Thoracic aorta (tissue), 2 donors: ENCODE measurements at places on chromosomes 12 and 14. TPM values are rescaled to one million over a fixed set of nuclear protein-coding genes. Genes with fewer than 3 reads are reported as not detected.
A peak's percentile ranks its signal among the peaks of the same experiment; 100 is the strongest.

Gene ITGB7
- 8.3 TPM for total RNA-seq

Gene EPYC
- total RNA-seq = not detected

Gene INHBE
- total RNA-seq = not detected

Gene CD163L1
- 2.5 TPM for total RNA-seq

Gene GZMH
- 14.7 TPM for total RNA-seq

Gene ARID2
- 36.2 TPM for total RNA-seq

DNA sequence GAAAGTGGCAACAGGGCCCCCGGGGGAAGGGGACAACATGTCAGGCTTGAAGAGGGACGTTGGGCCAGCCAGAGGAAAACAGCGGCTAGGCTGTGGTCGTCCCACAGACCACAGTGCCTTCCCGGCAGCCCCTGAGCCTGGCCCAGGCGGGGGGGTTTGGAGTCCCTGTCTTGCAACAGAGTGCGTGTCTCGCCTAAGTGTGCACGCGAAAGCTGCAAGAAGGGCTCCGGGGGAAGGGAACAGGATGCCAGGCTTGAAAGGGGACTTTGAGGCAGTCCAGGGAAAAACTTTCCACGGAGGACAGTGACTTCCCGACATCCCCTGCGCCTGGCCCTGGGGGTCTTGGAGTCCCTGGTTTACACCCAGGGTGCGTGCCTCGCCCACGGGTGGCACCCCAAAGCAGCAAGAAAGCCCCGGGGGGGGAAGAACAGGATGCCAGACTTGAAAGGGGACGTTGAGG, 157.5 kb upstream of the ALG10B start:
- no peak for DNase-seq
- no peak overlapping the region for H3K4me3 ChIP-seq
- no peaks in the 10 kb centered on the region for H3K36me3 ChIP-seq
- H3K4me1 ChIP-seq = no peaks in the 10 kb centered on the region

DNA sequence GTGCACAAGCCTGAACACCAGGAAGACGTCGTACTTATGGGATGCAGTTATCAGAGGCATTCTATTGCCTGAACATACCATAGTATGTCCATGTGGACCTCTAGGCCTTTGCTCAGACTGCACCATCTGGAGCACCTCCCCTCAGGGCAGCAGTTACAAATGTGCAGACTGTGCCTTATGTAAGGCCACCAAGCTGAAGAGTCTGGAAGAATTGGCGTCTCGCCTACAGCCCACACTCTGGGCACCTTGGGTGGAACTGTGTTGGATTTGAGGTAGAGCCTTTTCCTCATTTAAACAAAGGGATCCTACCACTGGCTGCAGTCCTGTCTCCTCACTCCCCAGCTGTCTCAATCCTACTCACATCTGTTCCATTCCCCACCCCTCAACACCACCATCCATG, 204.3 kb upstream of the FRMD6 start:
- no peak for DNase-seq
- H3K4me1 ChIP-seq = peaks cover 27% of the 10 kb centered on the region
- no peak overlapping the region for H3K27ac ChIP-seq
- H3K27me3 ChIP-seq = no peaks in the 10 kb centered on the region

DNA sequence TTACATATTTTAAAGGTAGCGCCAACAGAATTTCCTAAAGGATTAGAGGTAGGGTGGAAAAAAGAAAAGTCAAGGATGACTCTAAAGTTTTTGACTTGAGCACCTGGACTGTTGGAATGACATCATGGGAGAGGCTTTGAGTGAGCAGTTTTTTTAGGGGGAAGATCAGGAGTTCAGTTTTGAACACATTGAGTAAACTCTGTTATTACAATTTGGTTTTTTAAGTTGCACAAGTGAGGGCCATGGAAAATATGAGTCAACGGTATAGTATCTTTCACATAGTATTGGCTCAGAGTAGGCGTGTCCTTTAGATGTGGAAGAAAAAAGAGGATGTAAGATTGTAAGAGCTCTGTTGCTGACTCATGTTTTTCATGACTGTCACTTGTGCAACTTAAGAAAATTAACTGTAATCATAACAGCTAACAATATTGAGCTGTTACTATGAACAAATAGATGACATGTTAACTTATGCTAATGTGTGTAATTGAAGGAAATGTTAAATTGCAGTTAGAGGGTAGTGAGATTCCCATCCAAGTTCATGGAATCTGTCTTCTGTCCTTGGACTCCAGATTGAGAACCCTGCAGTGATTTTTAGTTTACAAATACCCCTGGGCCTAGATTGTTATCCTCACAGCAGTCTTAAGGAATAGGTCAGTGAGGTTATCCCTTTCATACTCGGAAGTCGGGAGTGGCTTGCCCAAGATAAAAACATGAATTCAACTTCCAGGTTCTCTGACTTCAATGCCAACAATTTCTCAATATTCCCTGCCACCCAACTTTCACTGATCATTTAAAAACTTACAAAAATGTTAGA, 48.2 kb upstream of the ATP2B1 start:
- no peaks in the 10 kb centered on the region for H3K27me3 ChIP-seq
- H3K27ac ChIP-seq = no peak overlapping the region
- H3K4me3 ChIP-seq = no peak overlapping the region
- H3K4me1 ChIP-seq = no peaks in the 10 kb centered on the region
- DNase-seq = no peak

DNA sequence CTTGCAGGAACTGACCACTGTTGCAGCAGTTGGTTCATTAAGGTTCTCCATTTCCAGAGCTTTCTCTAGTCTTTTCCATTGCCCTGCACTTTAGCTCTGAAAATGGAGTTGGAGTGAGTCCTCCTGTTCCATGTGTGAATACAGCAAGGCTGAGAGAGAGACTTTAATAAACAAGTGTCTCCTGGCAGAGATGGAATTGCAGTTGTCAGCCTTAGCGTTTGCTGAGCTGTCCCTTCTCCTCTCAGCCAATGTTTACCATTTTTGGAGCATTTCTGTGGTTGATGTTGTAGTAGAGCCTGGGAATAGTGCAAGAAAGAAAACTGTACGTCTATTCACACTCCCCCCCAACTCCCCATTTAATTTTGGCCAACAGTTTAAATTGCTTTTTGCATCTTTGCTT, 7.5 kb upstream of the MANSC4 start:
- H3K36me3 ChIP-seq = peaks cover 6% of the 10 kb centered on the region
- peak overlapping the region; percentile 10 for H3K27ac ChIP-seq
- no peak for DNase-seq
- peaks cover 69% of the 10 kb centered on the region for H3K4me1 ChIP-seq
- peak overlapping the region; percentile 10 for H3K4me3 ChIP-seq
- H3K27me3 ChIP-seq = no peaks in the 10 kb centered on the region

DNA sequence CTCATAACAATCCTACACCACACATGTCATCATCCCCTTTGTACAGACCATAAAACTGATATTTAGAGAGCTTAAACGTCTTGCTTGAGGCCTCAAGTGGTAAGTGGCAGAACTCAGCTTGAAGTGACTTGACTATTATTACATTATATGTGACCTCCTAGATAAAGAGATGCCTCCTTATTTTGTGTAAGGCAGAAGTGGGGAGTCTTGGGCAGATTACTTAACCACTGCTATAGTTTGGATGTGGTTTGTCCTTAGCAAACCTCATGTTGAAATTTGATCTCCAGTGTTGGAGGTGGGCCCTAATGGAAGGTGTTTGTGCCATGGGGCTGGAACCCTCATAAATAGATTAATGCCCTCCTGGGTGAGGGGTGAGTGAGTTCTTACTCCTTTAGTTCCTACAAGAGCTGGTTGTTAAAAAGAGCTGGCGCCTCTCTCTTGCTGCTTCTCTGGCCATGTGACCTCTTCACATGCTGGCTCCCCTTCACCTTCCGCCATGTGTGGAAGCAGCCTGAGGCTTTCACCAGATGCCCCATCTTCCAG, 37.4 kb downstream of the RCOR1 start:
- no peak for DNase-seq
- H3K36me3 ChIP-seq = no peaks in the 10 kb centered on the region
- H3K27me3 ChIP-seq = no peaks in the 10 kb centered on the region
- no peaks in the 10 kb centered on the region for H3K4me1 ChIP-seq
- H3K27ac ChIP-seq = no peak overlapping the region

- no peak overlapping the region for H3K4me3 ChIP-seq
- H3K27ac ChIP-seq = no peak overlapping the region
- H3K4me1 ChIP-seq = no peaks in the 10 kb centered on the region
- DNase-seq = no peak
- no peaks in the 10 kb centered on the region for H3K36me3 ChIP-seq
Observed at GRCh38 chr12:54535474-54535873, 13.9 kb upstream of the PDE1B start.

GRCh38 chr12:27303139-27304111, 29.2 kb upstream of the BMAL2 start:
- H3K27me3 ChIP-seq = no peaks in the 10 kb centered on the region
- H3K4me1 ChIP-seq = peaks cover 45% of the 10 kb centered on the region
- no peak overlapping the region for H3K4me3 ChIP-seq
- peak overlapping the region; percentile 20 for H3K27ac ChIP-seq
- DNase-seq = no peak
- peaks cover 33% of the 10 kb centered on the region for H3K36me3 ChIP-seq

- H3K27ac ChIP-seq = no peak overlapping the region
- H3K4me3 ChIP-seq = no peak overlapping the region
- H3K27me3 ChIP-seq = no peaks in the 10 kb centered on the region
- peaks cover 32% of the 10 kb centered on the region for H3K4me1 ChIP-seq
Observed at GRCh38 chr12:124536641-124537040, 30.8 kb downstream of the NCOR2 start.

DNA sequence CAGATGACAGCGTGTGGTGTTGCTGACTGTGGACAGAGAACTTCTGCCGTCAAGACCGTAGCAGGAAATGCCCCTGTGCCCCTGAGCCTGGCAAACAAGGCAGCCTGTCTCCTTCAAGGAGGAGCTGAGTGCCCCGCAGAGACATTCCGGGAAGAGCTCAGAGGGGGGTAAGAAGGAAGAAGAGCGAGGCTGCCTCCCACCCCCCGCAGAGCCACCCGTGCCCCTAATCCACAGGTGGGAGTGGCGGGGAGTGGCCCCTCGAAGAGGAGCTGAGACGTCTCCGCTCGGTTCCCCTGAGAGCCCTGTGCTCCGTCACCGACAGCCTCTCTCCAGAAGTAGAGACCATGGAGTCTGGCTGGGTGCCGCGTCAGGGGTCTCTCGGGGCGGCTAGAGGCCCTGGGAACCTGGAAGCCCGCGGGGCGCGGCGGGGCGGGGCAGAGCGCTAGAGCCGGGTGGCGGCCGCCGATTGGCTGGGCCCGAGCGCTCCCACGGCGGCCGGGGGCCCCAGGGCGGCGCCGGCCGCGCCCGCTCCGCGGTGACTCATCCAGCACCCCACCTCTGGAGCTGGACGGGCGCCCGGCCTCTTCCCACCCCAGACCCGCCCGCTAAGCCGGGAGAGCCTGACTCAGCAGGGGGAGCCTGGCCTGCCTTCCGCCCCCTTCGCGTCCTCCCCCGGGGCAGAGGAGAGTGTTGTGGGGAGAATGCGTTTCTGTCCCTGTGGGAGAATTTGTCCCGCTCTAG, 25.2 kb upstream of the KRT78 start:
- peaks cover 4% of the 10 kb centered on the region for H3K4me1 ChIP-seq
- H3K27me3 ChIP-seq = no peaks in the 10 kb centered on the region
- H3K36me3 ChIP-seq = no peaks in the 10 kb centered on the region
- peak overlapping the region; percentile 77 for H3K4me3 ChIP-seq
- H3K27ac ChIP-seq = peak overlapping the region; percentile 10
- DNase-seq = peak; percentile 71

DNA sequence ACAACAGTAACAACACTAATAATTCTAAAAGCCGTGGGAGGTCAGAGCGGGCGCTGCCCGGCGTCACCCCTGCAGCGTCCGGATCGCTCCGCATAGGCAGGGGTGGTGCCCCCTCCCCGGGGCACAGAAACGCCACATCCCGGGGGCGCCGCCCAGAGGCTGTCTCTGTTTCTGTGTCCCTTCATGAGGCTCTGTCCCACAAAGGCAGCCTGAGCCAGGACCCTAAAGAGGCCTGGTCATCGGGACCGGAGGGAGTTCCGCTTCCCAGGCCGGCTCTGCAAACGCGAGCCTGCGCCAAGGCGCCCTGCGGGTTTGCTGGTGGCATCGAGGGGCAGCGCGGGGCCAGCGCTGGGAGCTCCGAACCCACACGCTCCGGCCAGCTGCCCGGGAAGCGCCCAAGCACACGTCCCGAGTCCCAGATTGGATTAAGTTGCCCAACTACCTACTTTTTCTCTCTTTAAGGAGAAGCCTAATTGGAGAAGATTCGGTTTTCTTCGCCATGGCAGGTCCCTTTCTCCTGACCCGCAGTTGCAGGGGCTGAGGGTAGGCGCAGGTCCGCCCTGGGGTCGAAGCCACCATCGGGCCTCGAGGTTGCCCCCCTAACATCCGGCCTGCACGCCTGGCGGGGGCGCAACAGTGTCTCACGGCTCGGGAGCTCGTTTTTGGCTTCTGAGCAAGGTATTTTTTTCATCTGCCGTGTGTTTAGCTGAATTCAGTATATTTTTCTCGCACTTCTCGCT, 421.7 kb downstream of the VRK1 start:
- no peak for DNase-seq
- no peaks in the 10 kb centered on the region for H3K27me3 ChIP-seq
- H3K4me3 ChIP-seq = peak overlapping the region; percentile 56
- no peak overlapping the region for H3K27ac ChIP-seq

- peak within 1 kb of the TSS; percentile 94 for H3K27ac ChIP-seq
- no peak for DNase-seq
- peaks cover 11% of the 10 kb centered on the region for H3K4me1 ChIP-seq
- no peaks in the 10 kb centered on the region for H3K27me3 ChIP-seq
Observed at GRCh38 chr12:132761032-132761920, at the start of gene ANKLE2. Gene ANKLE2, minus strand, starts transcription at chr12:132761832. Its CDS starts 34 bp downstream, at chr12:132761798.

DNA sequence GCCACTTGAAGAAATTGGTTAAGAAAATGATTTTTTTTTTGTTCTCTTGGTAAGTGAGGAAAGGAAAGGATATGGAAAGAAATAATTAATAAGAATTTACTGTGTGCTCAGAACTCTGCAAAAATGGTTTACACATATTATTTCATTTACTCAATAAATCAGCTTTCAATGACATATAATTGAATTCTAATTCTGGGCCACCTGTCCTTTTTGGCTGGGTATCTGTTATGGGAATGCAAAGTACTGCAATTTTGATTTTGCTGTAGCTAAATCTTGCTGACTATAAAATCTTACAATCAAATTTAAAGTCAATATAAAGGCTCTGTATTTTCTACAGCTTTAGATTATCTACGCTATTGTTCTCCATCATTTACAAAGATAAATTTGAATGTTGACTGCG, 147.1 kb downstream of the GRIP1 start:
- no peaks in the 10 kb centered on the region for H3K27me3 ChIP-seq
- H3K4me1 ChIP-seq = no peaks in the 10 kb centered on the region
- no peaks in the 10 kb centered on the region for H3K36me3 ChIP-seq
- no peak for DNase-seq
- no peak overlapping the region for H3K27ac ChIP-seq
- no peak overlapping the region for H3K4me3 ChIP-seq

DNA sequence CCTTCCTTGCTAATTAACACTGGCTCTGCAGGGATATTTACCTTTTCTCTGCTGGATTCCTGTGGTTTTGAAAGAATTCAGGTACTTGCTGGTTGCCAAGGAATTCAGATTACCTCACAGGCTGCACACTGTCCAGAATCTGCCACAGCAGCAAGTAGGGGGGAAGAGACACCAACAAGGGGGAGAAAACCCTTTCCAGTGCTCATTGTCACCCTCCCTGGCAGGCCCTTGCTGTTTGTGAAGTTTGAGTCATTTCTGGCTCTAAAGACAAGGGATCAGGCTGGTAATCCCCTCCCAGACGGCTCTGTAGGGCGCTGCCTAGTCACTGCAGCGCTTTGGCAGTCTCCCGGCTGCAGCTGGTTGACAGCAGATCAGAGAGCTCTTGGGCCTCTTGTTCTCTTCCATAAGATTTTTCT, 50.8 kb downstream of the TTLL5 start:
- H3K4me3 ChIP-seq = peak overlapping the region; percentile 9
- H3K4me1 ChIP-seq = peaks cover 16% of the 10 kb centered on the region
- H3K27me3 ChIP-seq = no peaks in the 10 kb centered on the region
- H3K36me3 ChIP-seq = no peaks in the 10 kb centered on the region
- H3K27ac ChIP-seq = peak overlapping the region; percentile 75
